Fibroblast of lung (primary cell): ENCODE measurements at places on chromosomes 3 and 15.

- DNase-seq = peak; percentile 13
These were observed 10.5 kb upstream of the CRABP1 start for GRCh38 chr15:78329625-78330024.

DNA sequence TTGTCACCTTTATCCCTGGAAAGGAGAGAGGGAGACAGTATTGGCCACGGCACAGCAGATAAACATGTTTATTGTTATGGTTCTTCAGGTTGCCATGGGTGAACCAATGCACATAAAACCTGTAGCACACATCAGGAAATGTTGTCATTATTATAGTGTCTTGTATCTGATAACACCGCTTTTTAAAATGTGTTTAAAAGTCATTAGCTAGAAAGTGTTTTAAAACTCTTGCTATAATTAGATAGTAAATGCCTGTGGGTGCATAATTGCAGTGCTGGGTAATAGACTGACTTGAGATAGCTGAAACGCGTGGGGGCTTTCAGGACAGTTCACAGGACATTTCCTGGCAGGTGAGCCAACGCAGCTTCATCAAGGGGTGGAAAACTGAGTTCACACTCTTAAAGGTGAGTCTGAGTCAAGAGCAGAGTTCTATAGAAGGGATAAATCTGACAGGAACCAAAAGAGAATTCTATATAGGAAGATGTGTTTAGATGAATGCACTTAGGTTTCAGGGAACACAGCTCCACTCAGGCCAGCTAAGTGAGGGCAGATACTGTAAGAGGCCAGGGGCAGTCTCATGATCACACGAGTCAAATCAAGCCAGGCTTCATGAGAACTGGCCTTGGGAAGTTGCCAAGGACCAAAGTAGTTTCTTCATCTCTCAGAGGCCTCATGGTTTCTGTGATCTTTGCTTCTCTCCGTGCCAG is 35.6 kb upstream of the PPP4R2 start:
- peak; percentile 85 for DNase-seq

- DNase-seq = peak; percentile 84
These were observed 40.6 kb downstream of the AMOTL2 start for GRCh38 chr3:134333522-134334181.

GRCh38 chr3:117630469-117630868 is 920.9 kb downstream of the TUSC7 start:
- DNase-seq = peak; percentile 35
